Neural crest cell (in vitro differentiated cells): ENCODE measurements at places on chromosomes 3 and 15. TPM values are rescaled to one million over a fixed set of nuclear protein-coding genes. Genes with fewer than 3 reads are reported as not detected.

- H3K4me3 ChIP-seq = no peak overlapping the region
- no peaks in the 10 kb centered on the region for H3K36me3 ChIP-seq
- DNase-seq = no peak
- peaks cover 8% of the 10 kb centered on the region for H3K27me3 ChIP-seq
- peaks cover 7% of the 10 kb centered on the region for H3K4me1 ChIP-seq
Measured at GRCh38 chr3:33229066-33229465, 10.5 kb upstream of the SUSD5 start.

DNA sequence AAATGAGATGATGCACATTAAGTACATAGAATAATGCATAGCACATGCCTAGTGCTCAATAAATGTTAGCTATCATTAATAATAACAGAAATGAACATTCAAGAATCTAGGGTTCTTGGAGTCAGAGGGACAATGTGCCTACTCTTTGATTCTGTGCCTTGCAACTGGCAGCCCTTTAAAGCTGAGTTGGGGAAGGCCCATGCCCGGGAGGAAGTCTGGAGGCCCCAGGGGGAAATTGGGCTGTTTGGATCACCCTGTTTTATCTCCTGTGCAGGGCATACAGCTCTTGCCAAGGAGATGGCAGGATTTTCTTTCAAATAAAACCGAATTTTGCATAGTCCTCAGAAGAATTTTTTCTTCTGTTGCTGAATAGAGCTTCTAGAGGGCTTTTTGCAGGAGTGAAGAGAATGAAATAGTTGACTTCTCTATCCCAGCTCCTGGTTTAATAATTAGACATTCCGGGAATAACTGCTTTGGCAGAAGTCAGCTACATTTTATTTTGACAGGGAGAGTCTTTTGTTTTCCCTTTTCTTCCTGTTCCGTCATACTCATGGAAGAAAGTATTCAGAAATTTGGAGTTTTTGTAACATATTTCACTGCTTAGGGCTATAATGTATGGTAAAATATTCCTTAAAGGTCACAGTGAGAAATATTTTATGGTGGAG is 18.0 kb upstream of the KCNAB1 start:
- no peak for DNase-seq
- no peaks in the 10 kb centered on the region for H3K4me1 ChIP-seq
- no peaks in the 10 kb centered on the region for H3K36me3 ChIP-seq
- no peak overlapping the region for H3K4me3 ChIP-seq
- H3K27me3 ChIP-seq = no peaks in the 10 kb centered on the region

- no peak overlapping the region for H3K27ac ChIP-seq
- no peaks in the 10 kb centered on the region for H3K27me3 ChIP-seq
- H3K4me3 ChIP-seq = no peak overlapping the region
Measured at GRCh38 chr15:66830358-66830757, 128.3 kb downstream of the SMAD6 start.

GRCh38 chr15:94297558-94297957 is 66.2 kb downstream of the MCTP2 start:
- no peaks in the 10 kb centered on the region for H3K27me3 ChIP-seq
- no peak overlapping the region for H3K4me3 ChIP-seq
- H3K4me1 ChIP-seq = no peaks in the 10 kb centered on the region
- H3K36me3 ChIP-seq = peaks cover 4% of the 10 kb centered on the region

DNA sequence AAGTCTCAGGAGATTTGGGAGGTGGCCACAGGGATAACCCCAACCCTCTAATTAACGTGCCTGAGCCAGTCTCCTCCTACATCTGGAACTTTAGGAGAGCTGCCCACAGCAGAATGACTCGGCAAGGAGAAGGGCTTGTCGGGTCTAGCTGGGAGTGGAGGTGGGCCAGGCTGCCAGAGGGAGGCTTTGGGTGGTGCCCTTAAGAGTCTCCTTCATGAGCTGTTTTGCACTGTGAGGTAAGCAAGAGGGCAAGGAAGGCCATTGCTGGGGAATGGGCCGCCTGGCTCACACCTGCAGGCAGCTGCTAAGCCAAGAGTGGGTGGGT is 3.6 kb upstream of the TNK2 start:
- peaks cover 19% of the 10 kb centered on the region for H3K27me3 ChIP-seq
- H3K27ac ChIP-seq = no peak overlapping the region
- H3K4me1 ChIP-seq = peaks cover 18% of the 10 kb centered on the region
- H3K36me3 ChIP-seq = no peaks in the 10 kb centered on the region
- no peak for DNase-seq
- peak overlapping the region; percentile 78 for H3K4me3 ChIP-seq

GRCh38 chr15:39860200-39860599 is 59.9 kb downstream of the GPR176 start:
- DNase-seq = no peak
- H3K4me1 ChIP-seq = peaks cover 13% of the 10 kb centered on the region
- no peak overlapping the region for H3K27ac ChIP-seq
- no peak overlapping the region for H3K4me3 ChIP-seq
- no peaks in the 10 kb centered on the region for H3K36me3 ChIP-seq
- no peaks in the 10 kb centered on the region for H3K27me3 ChIP-seq

DNA sequence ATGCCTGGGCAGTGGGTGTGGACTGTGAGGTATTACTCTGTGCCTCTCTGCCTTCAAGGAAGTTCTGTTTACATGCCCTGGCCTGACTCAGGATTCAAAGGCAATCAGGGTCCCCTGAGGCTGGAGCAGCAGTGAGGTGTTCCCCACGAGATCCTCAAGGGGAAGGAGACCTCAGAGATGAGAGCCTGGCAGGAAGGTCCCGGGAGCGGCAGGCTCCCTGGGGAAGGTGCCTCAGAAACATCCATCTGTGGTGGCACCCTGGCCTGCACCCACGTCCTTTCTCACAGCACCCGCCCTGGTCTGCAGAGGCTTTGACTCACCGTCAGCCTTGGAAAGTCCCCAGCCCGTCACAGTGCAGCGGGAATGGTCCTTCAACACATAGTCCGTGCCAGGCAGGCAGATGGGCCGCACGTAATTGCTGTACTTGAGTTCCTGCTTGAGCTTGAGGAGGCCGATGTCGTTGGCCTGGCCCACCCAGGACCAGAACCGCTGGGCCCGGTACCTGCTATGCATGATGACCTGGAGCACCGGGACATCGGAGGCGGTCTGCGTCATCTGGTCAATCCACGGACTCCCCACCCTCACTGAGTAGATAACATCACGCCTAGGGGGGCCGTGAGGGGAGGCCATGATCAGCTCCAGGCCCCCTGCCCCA is 3.6 kb downstream of the PRSS50 start:
- H3K27ac ChIP-seq = no peak overlapping the region
- no peak overlapping the region for H3K4me3 ChIP-seq
- peaks cover 5% of the 10 kb centered on the region for H3K4me1 ChIP-seq
- no peak for DNase-seq

The TLR9 gene
- 0.16 TPM in 1 of 2 replicates, not detected in the other for total RNA-seq

- peak; percentile 20 for DNase-seq
- H3K27me3 ChIP-seq = peaks cover 92% of the 10 kb centered on the region
- H3K4me1 ChIP-seq = peaks cover 45% of the 10 kb centered on the region
- H3K4me3 ChIP-seq = no peak overlapping the region
Measured at GRCh38 chr15:76337696-76338485, 1.3 kb downstream of the ISL2 start.

DNA sequence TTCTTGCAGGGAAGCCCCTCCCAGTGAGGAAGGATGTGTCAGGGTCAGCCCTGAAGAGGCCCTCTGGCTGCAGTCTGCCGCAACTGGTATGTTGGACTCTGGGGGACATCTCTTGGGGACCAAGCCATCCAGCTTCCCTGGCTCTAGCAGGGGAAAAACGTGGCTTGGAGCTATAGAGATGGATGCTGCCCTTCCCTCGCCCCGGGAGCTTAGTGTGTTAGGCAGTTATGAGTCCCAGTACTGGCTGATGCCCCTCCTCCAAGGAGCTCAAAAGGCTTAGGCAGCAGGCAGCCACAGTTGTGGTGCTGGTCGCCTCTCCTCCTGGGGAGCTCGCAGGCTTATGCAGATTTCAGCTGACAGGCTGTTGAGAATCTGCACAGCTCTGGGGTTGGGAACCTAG is 353.1 kb upstream of the GBE1 start:
- no peaks in the 10 kb centered on the region for H3K27me3 ChIP-seq
- no peak overlapping the region for H3K27ac ChIP-seq
- no peaks in the 10 kb centered on the region for H3K4me1 ChIP-seq

DNA sequence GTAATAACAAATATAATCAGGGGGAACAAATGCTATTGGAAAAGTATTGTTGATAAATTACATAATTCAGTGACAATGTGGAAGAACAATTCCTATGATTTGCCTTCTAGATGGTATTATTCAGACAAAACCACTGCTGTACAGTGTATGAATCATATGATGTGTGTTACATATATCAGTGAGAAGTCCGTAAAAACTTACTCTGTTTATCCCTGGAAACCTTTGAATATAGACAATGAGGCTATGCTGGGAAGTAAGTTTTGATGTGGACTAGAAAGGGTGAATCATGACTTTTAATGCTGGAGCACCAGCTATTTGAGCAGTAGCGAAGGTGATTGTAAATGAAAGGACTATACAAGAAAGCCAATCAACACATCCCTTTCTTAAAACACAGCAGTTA is 17.9 kb downstream of the C3orf38 start:
- H3K4me1 ChIP-seq = no peaks in the 10 kb centered on the region
- H3K36me3 ChIP-seq = peaks cover 18% of the 10 kb centered on the region
- no peak overlapping the region for H3K27ac ChIP-seq
- no peak for DNase-seq
